ENCODE measurements at places on chromosomes 6 and 20.

GRCh38 chr20:454951-455350 lies 7.4 kb downstream of the TBC1D20 start:
- no peak for DNase-seq

- DNase-seq, result no peak
These were observed 123.5 kb downstream of the LMBRD1 start for GRCh38 chr6:69673298-69673697.

DNA sequence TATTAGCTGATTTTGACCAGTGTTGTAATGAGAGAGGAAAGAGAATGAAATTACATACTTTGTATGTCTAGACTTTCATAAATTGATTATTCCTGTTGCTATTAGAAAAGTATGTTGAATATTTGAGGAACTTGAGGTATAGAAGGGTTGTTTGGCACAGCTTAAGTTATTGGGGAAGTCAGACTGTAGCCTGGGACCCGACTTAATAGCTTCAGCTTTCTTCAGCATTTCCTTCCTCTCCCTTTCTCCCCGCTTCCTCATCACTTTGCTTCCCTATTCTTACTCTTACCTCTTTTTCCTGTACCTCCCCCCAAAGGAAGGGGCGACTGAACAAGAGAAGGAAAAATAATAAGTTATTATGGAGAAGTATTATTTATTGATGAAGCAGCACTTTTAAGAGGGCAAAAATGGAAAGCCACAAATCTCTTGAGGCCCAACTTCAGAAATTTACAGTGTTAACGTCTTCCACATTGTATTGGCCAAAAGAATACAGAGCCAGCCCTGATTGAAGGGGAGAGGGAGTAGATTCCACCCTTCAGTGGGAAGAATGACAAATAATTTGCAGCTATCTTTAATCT lies 7.4 kb downstream of the SENP6 start:
- no peak for DNase-seq

GRCh38 chr20:48926821-48927220 lies 5.3 kb downstream of the ARFGEF2 start:
- DNase-seq, result no peak

DNA sequence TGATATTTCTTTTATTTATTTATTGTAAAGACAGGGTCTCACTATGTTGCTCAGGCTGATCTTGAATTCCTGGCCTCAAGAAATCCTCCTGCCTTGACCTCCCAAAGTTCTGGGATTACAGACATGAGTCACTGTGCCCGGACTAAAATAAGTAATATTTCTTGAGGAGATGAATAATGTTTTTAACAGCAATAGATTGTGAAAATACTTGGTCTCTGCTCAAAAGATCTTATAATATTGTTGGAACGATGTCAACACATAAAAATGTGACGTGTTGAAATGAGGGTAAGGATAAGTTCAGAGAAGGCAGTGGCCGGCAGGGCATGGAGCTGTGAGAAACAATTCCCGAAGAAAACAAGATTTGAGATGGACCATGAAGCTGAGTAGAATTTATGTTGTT lies 178.7 kb downstream of the GJA1 start:
- no peak for DNase-seq

- DNase-seq, result no peak
These were observed 16.1 kb upstream of the KIAA0408 start for GRCh38 chr6:127475135-127475822.

DNA sequence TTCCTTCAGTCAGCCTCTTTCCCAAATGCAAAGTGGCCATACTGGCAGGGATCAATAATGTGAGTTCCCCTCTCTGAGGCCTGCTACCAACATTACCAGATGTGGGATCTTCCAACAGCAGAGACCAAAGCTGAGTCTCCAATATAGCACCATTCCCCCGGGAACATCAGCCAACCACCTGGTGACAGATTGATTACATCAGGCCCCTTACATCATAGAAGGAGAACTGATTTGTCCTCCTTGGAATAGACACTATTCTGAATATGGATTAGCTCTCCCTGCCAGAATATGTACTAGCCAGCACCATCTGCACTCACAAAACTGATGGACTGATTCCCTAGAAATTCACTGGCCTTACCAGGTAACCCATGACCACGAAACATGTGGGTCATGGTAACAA lies 61.9 kb upstream of the CARMIL1 start:
- no peak for DNase-seq

- no peak for DNase-seq
These were observed 255.3 kb downstream of the LY86 start for GRCh38 chr6:6843777-6844176.

GRCh38 chr6:99364026-99364425 lies 14.6 kb upstream of the FAXC start:
- DNase-seq, result no peak

DNA sequence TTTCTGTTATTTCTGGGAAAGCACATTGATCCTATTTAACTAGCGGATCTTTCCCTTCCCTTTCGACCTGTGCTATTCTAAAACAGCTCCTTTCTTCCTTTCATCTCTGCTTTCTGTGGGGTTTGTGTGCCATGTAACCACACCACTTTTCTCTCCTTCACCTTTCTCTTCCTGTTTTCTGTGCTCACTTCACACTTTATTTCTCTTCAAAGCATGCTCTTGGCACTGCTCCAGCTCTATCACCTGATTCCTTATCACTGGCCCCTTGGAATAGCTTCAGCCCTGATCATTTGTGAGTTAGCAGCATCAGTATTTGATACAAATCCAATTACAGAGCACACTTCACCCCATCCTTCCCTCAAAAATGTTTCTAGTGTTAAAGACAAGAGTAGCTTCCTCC lies 8.1 kb upstream of the METTL24 start:
- no peak for DNase-seq

- no peak for DNase-seq
These were observed 5.2 kb downstream of the STX11 start for GRCh38 chr6:144155529-144155928.

DNA sequence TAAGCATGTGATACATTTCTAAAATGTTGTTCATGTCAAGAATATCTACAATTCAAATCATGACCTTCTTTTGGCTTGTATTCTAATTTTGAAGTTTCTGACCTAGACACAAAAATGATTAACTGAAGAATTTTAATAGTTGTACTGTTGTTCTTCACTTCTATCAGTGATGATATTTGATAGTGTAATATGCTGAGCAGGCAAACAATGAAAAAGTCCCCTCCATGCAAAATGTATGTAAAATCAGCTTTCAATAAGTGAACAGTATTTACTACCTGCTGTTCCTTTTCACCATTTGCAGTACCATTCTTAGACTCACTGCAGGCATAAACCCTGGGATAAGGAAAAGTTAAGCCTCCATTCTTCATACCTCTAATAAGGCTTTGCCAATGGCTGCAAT lies 201.5 kb downstream of the LAMA2 start:
- DNase-seq, result no peak

GRCh38 chr6:36848658-36849441 lies 9.6 kb upstream of the CPNE5 start:
- DNase-seq, result no peak

DNA sequence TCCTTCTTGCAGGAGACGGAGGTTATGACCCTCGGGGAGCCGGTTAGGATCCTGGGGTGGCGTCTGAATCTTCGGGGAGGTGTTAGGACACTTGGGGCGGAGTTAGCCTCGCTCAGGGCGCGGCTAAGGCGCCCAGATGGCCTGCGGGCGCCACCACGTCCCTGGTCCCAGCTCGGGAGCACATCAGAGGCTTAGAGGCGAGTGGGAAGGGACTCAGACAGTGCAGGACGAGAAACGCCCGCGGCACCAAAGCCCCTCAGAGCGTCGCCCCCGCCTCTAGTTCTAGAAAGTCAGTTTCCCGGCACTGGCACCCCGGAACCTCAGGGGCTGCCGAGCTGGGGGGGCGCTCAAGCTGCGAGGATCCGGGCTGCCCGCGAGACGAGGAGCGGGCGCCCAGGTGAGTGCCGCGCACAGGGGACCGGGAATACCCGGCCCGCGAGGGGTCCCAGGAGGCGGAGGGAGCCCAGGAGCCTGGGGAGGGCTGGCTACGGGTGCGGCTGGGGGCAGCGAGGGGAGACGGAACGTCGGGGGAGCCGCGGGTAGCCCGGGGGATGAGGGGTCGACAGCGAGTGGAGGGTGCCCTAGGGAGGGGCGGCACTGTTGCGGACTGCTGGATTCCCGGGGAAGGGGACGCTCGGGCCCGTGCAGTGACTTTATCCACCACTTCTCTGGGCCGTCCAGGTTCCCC lies at the start of gene HCK:
HCK (plus strand) TSS at position 153 of the 688 bp plus-strand sequence.
- DNase-seq, result no peak

GRCh38 chr6:87504441-87504840 lies 31.7 kb downstream of the SLC35A1 start:
- no peak for DNase-seq

DNA sequence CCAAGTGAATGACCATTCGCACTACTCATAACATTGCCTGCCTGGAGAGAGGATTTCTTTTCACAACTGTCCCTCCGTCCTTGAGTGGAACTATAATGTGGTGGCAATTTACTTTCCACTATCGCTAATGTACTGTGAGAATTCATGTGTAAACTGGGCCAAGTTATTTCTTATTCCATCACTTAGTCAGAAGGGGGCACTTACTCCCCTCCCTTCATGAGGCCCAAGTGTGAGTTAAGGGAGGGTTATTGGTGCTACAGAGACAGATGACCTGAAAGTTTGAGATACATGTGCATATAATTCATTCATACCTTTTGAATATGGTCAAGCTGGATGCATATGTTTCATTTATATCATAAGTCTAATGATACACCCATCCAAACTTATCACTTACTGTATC lies 65.2 kb upstream of the LOC128125822 start:
- DNase-seq, result no peak

GRCh38 chr6:119224095-119224701 lies 125.4 kb downstream of the MAN1A1 start:
- DNase-seq, result no peak

GRCh38 chr6:41668968-41669367 lies 30.7 kb downstream of the MDFI start:
- no peak for DNase-seq

- no peak for DNase-seq
These were observed 13.2 kb downstream of the SERAC1 start for GRCh38 chr6:158154816-158155215.

- no peak for DNase-seq
These were observed 12.0 kb downstream of the TAB2 start for GRCh38 chr6:149329529-149329928.

DNA sequence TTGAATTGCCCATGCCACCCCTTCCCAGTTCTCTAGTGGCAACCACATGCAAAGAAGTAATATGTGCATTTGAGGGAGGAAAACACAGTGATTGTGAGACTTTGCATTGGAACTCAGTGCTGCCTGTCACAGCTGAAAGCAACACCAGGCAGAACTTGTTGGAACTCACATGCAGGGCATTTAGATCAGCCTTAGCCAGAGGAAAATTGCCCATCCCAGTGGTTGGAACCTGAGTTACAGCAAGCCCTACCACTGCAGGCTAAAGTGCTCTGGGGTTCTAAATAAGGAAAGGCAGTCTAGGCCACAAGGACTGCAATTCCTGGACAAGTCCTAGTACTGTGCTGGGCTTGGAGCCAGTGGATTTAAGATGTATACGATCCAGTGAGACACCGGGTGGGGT lies 245.3 kb upstream of the UFL1 start:
- DNase-seq, result no peak

- no peak for DNase-seq
These were observed 390.5 kb downstream of the QKI start for GRCh38 chr6:163804991-163805390.

- DNase-seq, result no peak
These were observed 23.3 kb downstream of the MTFR2 start for GRCh38 chr6:136226674-136227377.

DNA sequence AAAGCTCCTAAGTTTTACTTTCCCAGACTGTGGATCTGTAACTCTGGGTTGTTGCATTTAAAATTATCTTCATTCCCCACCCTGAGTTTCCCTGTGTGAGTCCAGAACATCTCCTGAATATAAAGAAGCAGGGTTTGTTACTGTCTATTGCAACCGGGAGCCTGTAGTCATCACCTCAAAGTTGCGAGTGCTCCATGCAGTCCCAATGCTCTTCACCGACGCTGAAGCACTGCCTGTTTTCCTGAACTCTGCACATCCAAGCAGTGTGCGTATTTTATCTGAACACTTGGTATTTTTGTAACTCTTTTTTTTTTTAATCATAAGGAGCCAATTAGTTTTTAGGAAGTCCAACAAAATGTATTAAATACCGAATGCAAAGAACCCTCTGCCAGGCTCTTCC lies 907 bp upstream of the HLA-B start:
- no peak for DNase-seq

GRCh38 chr20:47292581-47292980 lies 63.9 kb downstream of the ZMYND8 start:
- no peak for DNase-seq

DNA sequence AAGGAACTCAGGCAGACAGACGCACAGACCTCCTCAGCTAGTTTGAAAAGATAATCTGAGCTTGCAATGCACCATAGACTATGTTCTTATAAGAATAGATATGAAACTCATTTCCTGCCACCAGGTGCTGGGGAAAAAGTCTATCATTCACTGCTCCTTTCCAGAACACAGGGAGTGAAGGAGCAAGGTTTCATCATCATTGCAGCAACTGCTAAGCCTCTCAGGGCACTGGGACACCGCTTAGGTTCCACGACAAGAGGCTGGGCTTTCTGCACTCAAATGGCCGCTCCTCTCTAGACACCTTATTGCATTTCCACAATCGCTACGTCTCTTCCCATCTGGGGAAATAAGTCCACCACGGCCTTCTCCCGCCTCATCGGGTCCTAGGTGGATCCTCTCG lies 418.5 kb upstream of the JARID2 start:
- no peak for DNase-seq

DNA sequence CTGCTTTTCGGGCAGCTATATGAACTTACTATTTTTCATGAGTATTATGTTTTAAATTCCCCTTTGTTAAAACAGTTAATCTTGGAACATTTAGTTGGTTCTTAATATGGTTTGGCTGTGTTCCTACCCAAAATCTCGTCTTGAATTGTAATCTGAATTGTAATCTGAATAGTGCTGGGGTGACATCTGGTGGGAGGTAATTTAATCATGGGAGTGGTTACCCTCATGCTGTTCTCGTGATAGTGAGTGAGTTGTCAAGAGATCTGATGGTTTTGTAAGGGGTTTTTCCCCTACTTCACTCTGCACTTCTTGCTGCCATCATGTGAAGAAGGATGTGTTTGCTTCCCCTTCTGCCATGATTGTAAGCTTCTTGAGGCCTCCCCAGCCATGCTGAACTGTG lies 305.4 kb upstream of the MAP3K7 start:
- DNase-seq, result no peak

DNA sequence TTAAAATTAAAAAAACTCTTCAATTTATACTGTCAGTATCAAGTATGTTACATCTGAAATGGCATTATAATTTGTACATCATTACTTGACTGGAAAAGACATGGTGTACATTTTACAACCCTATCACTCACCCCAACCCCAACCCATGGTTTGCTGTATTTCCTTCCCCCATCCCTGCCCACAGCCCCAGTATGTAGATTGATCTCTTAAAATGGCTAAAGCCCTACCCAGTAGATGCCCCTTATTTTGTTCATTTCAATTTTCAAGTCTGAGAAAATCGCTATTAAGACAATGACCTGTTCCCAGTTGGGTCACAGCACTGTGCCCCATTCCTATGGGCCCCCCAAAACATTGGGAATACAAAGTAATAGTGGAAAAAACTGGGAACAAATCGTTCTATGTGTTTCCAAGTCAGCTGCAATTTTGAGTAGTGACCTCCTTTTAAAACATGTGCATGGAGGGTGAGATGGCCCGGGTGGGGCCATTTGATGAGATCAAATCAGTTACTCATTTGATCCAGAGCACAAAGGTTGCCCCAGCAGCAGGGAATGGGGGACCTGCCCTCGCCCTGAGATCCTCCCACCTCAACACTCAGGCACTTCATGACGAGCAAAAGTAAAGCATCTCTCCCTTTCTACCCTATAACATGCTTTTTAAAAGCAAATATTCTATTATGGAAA lies 13.3 kb downstream of the EZR start:
- DNase-seq, result no peak

- no peak for DNase-seq
These were observed 610.5 kb upstream of the FLRT3 start for GRCh38 chr20:14947946-14948345.

Measured in brain pericyte (primary cell).